C1 segment of cervical spinal cord (tissue), 14 donors: ENCODE measurements at places on chromosomes 5 and 9.
A peak's percentile ranks its signal among the peaks of the same experiment; 100 is the strongest.

- DNase-seq = no peak
Observed at GRCh38 chr5:91243852-91244251, 139.3 kb downstream of the ARRDC3 start.

DNA sequence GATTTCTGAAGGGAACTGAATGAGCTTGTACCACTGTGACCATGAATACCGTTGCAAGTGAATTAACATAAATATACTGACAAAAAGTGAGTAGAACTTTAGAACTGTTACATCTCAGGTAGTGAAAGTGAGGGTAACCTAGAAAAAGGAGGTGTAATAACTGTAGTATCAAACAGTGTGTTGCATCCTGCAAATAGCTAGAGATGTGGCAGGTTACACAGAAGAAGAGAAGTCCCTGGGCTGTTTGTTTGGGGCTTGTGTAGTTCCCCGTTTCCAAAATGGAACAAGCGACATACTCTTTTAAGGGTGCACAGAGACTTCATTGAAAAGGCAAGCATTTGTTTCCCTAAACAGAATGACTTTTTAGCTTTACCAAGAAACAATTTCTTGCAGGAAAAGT, 214.8 kb downstream of the NR3C1 start:
- DNase-seq = no peak

GRCh38 chr5:139904566-139904815, 108.9 kb downstream of the PSD2 start:
- no peak for DNase-seq

- no peak for DNase-seq
Observed at GRCh38 chr9:101354765-101355708, 29.8 kb downstream of the BAAT start.

GRCh38 chr5:145718956-145719355, 116.2 kb downstream of the PRELID2 start:
- DNase-seq = no peak

GRCh38 chr5:34657274-34657921, 1.3 kb downstream of the RAI14 start:
- no peak for DNase-seq

DNA sequence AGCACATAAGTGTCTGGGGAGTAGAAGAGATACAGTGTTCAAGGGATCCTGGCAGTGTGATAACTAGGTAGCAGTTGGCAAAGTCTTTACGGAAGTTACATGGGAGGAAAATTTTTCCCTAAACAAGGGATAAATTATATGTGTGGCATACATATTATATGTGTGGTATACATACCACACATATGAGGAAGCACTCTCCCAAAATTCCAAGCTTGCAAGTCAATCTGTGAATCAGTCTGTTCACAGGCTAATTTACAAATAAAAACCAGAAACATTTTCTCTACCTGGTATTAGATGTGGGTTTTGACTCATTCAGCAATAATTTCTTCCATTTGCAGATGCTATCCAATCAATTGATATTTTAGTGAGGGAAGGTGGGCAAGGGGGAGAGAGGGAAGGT, 110.0 kb downstream of the ISOC1 start:
- no peak for DNase-seq

GRCh38 chr9:2017331-2018161, 2.4 kb downstream of the SMARCA2 start:
- peak; percentile 33 for DNase-seq

GRCh38 chr9:132513416-132513815, 69.0 kb upstream of the BARHL1 start:
- no peak for DNase-seq

DNA sequence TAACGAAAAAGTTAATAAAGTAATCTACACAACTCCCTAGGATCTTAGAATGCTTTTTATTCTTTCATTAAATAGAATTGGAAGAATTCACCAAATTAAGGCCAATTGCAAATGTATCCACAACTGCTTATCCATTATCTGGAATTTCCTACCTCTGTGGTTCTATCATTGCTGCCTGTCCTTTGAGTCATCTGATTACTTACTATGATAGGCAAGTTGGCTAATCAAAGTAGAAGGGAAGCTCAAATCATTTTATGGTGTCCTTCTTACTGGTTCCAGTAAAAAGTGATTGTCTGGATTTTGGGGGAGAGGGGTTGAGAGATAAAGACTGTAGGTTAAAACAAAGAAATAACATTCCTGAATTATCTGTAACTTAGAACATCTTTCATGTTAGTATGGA, 161.4 kb upstream of the GNA14 start:
- no peak for DNase-seq

- no peak for DNase-seq
Observed at GRCh38 chr9:132201780-132202703, 40.2 kb downstream of the NTNG2 start.

DNA sequence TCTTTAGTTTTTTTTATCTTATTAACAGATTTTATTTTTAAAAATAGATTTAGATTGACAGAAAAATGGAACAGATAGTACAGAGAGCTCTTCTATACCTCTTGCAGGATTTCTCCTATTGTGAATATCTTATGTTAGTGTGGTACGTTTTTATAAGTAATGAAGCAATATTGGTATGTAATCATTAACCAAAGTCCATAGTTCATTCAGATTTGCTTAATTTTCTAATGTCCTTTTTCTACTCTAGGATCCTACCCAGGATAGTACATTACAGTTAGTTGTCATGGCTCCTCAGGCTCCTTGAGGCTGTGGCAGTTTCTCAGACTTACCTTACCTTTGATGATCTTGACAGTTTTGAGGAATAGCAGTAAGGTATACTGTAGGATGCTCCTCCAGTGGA, 30.4 kb downstream of the PPP2R2B start:
- DNase-seq = no peak

DNA sequence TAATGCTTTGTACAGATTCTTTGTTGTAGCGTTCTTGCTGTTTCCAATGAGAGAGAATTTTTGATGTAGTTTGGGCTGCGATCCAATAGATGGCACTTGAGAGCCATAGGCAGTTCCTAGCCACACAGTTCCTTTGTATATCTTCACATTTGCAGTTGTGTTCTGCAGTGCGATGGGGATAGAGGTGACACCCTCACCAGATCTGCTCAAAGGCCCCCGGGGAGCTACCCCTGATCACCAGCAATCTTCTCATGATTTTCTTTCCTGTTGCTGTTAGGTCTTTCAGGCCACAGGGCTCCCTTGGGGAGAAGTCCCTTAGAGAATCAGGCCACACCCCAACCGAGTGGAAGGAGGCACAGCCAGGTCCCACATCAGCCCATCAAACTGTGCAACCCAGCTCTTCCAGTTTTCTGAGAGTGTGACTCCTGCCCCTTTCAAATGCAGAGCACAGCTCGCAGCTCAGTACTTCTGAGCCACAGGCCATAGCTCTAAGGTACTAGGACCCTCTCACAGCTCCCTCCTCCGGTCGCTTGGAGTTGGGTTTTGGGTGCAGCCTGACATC, 353.7 kb downstream of the SLCO4C1 start:
- peak; percentile 1 for DNase-seq

DNA sequence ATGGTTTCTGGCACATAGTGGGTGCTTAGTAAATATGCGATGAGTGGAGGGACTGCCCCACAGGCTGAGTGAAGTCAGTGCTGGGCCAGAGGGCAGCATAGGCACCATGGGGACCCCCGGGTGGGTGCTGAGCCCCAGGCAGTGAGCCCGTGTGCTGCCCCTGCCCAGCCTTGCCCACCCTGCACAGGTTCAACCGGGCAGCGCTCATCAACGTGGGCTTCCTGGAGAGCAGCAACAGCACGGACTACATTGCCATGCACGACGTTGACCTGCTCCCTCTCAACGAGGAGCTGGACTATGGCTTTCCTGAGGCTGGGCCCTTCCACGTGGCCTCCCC, 7.2 kb downstream of the B4GALT7 start:
- no peak for DNase-seq

DNA sequence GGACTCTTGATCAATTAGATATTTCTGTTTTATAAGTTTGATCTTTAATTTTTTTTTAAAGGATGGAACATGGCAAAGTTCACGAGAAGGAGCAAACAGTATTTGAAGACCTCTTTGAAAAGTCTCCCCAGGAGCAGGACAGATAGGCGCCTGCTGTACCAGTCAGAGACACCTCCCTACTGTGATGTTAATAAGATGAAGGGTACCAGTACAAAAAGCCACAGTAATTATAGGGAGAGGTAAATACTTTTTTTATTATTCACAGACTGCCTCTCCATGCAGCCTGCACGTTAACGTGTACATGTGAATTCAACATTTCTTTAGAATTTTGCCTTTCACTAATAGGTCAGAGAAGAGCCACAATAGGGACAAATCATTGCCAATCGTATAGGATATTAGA, 146.5 kb upstream of the CDH6 start:
- no peak for DNase-seq

DNA sequence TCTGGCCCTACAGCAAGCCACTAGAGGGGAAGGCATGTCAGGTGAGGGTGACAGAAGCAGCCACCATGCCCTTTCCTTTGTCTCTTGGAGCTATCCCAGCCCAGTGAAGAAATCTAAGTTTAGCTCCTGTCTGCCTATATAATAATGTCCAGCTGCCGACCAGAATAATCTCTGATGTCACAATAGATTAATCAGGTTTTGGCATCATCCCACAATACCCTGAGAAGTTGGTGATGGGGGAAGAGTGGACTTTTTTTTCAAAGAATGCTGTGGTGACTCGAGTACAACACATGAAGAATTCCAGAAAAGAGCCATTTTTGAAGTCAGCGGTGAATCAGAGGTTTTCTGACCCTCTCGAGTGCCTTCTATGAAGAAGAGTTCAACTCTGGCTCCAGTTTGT, 1.7 kb upstream of the TSLP start:
- DNase-seq = no peak

DNA sequence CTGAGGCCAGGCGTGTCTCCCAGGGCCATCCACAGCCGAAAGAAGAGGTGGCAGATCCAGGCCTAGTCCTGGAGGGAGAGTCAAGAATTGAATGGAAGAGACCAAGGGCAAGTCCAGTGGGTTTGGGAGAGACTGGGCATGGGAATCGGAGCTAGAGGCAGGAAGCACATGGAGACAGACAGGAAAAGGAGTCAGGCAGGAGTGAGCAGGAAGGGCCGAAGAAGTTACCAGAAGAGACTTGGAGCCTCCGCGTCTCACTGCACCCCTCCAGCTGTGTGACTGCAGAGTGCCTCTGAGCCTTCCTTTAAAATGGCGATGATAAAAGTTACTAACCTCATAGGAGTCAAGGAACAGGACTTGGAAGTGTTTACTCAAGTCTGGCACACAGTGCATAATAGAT, 64.4 kb upstream of the ANGPTL2 start:
- no peak for DNase-seq

- no peak for DNase-seq
Observed at GRCh38 chr5:23820765-23821471, 313.5 kb downstream of the PRDM9 start.

GRCh38 chr9:130833031-130833990, 1.7 kb upstream of the ABL1 start:
- no peak for DNase-seq

DNA sequence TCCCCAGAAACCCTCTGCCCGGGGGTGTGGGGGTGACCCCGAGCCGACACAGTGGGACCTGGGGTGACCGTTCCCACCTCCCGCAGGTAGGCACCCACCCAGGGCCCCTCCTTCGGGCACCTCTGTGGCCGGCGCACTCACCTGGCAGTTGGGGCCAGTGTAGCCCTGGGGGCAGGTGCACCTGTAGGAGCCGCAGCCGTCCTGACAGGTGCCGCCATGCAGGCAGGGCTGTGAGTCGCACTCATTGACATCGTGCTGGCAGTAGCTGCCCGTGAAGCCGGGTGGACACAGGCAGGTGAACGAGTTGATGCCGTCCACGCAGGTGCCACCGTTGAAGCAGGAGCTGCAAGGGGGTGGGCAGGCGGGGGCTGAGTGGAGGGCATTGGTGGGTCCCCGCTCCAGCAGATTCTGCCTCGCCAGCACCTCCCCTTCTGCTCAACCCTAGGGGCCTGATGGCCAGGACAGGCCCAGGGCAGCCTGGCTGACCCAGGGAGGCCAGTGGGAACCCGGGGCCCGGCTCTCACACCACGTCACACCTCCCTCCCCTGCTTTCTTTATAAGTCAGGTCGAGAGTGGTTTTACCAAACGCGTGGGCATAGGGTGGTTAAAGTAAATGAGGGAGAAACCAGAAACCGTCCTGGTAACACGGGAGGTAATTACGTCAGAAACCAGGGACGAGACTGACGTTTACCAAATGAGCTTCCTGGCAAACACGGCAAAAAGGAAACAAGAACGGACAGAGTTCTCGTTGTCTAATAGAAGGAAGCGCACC, 26.1 kb upstream of the SEC16A start:
- no peak for DNase-seq

GRCh38 chr9:133876144-133876543, 116.0 kb downstream of the VAV2 start:
- DNase-seq = no peak

DNA sequence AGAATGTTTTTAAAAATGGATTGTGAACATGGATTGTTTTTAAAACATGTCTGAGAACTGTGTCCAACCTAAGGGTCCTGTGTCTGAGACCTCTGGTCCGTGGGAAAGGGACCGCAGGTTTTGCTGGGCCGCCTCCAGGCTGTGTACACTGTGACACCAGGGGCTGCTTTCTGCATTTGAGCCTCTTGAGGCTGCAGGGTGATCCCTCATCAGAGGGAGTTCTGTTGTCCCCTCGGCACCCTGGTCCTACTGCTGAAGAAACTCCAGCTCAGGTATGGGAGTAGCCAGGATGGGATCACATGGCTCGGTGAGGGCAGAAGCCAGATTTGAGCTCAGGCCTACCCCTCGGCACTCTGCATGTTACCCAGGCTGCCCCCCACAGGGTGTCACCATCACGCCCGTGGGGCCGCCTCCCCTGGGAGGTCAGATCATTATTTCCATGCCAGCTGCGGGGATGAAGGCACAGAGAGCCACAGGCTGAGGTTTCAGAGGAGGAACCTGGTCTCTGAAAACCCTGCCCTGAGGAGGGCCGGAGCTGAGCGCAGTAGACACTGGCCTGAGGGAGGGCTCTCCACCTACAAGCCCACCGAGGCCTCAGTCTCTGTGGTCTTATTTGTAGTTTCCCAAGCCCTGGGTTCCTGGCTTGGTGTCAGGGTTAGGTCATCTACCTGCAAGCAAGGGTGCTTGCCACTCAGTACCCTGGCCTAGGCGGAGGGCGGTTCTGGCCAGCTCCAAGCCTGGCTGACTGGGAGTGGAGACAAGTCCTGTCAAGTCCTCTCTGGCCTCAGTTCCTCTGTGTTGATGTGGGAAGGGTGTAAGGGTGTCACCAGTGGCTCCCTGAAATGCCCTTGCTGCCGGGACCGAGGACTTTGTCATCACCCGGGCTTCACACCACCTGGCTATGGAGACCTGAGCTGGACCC, 2.8 kb downstream of the PRR7 start:
- DNase-seq = no peak

GRCh38 chr5:83718936-83719495, 1.6 kb downstream of the HAPLN1 start:
- no peak for DNase-seq

GRCh38 chr5:35826056-35826455, 30.6 kb upstream of the IL7R start:
- no peak for DNase-seq
